Foreskin keratinocyte (primary cell): ENCODE measurements at places on chromosomes 3 and 15.

DNA sequence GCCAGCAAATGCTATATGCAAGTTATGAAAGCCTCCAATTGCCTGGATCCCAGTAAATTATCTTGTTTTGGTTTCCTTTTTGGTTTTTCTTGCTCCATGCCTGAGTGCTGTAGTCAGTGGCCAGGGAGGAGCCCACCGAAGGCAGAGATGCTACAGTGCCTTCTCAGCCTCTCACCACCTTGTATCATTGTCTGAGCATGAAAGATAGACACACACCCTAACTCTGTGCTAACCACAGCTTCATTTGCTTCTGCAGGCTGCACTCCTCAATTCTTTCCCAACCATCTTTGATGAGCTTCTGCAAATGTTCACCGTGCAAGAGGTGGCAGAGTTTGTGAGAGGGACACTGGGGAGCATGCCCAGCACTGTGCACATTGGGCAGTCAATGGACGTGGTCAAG is 114.5 kb upstream of the MANF start:
- no peak for DNase-seq

DNA sequence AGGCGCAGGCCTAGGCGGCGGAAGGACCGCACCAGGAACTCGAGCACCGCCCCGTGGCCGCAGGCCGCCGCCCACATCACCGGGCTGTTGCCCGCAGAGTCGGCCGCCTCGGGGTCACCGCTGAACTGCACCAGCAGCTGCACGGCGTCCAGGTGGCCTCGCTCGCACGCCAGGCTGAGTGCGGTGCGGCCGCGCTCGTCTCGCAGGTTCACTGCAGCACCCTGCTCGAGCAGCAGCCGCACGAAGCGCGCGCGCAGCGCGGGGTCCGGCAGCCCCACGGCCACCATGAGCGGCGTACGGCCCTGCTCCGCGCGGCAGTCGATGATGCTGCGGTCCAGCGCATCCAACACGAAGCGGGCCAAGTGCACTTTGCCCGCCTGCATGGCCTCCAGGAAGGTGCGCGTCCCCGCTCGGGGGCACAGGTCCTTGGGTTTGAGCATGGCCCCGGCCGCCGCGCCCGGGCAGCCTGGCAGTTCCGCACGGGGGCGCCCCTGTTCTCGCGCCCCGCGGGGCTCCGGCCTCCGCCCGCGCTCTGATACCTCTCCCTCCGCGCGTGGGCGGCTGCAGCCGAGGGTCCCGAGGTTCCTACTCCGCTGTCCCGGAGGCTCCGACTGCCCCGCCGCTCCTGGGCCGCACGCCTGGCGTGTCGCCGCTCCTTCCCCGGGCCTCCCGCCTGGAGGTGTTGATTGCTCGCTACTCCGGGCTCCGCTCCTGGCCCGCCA is 556 bp downstream of the ANKRD63 start:
- no peak for DNase-seq

DNA sequence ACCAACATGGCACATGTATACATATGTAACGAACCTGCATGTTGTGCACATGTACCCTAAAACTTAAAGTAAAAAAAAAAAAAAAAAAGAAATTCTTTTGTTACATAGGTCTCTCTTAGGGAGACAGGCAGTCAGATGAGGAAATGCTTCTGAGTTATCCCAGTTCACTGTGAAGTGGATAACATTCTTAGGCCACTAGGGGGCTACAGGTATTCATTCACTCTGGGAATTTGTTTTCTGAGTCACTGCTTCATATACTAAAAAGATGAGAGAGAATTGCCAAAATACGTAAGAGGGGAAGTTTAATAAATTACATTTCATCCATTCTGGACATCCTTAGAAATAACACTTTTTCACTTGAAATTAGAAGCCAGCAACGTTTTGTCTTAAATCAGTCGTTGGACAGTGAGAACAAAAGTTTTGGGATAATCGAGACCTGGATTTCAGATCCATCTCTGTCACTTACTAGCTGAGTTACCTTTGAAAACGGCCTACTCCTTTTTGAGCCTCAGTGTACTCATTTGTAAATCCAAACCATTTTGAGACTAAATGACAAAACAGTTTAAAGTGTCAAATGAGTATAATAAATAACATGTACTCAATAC is 738.4 kb upstream of the ALCAM start:
- DNase-seq = peak; percentile 25

DNA sequence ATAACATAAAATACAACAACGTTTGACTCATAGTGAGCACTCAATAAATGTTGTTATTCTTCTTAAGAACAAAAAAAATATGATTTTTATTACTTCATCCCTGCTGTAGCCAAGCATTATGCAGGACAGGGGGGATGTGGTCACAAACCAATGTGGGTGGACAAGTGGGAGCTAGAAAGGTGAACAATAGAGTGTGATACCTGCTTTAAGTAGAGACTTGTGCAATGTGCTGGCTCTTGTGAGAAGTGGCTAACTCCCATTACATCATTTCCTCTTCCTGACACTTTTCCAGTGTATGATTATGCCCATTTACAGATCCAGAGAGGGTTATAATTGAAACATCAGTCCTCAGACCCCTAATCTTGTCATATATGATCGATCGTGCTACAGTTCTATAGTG is 193.6 kb downstream of the UBE2E2 start:
- DNase-seq = peak; percentile 29

GRCh38 chr15:44261007-44261706 is 27.4 kb upstream of the GOLM2 start:
- DNase-seq = no peak

DNA sequence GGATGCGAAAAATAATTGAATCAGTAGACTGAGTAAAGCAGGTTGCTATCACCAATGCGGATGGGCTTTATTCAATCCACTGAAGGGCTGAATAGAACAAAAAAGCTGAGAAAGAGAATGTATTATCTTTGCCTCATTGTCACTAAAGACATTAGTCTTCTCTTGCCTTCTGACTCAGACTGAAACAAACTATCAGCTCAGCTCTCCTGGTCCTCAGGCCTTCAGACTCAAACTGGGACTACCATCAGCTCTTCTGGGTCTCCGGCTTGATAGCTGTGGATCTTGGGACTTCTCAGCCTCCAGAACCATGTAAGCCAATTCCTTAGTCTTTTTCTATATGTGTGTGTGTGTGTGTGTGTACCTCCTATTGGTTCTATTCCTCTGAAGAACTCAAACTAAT is 12.6 kb downstream of the IFT57 start:
- DNase-seq = no peak

DNA sequence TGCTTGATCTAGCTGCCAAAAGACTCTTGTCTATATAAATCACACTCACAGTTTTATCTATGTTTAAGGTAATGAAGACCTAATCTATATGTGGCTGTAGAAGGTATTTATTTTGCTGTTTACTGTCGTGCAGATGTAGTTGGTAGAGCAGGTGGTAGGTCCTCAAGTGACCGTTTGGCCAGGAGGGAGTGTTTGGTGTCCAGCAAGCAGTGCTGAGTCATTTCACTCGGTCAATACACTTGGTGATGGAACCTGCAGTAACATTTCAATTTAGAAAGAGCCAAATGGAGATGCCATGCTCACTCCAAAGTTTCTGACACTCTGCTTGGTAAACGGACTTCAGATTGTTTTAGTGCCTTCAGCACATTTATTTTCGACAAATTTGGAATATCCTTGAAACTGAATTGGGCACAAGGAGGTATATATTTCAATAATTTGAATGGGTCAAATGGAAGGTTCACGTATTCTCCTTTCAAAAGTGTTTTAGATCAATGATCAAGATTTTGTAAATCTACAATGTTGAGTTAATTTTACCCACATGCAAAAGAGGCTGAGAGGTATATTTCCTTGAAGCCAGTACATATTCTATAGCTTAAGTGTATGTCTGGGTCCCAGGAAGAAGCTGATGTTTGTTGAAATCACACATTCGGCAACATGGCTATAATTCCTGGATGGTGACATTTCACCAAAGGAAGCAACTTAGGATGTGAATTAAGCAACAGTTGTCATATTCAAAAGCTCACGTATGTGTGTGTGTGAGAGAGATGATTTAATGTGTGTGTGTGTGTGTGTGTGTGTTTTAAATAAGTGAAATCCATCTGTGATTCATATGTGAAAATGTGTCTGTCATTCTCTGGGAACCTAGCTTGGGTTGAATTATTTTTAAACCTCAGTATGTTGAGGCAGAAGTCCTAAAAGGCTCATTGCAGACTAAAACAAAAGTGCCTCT is 7.7 kb upstream of the CX3CR1 start:
- DNase-seq = no peak

DNA sequence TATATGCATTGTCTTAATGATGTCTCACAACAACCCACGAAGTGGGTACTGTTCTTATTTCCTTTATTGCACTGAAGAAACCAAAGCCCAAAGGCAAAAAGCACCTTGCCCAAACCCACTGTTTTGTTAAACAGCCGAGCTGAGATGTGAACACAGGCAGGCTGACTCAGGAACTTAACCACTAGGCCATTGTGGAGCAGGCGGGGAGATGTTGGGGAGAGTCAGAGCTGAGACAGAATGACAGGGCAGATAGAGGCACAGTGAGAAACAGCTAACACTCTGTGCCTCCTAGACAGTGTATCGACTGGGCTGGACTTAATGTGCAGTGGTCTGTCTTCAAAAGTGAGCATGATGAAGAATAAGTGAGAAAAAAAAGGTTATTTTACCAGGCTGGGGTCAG is 56.5 kb downstream of the RPLP1 start:
- peak; percentile 12 for DNase-seq

DNA sequence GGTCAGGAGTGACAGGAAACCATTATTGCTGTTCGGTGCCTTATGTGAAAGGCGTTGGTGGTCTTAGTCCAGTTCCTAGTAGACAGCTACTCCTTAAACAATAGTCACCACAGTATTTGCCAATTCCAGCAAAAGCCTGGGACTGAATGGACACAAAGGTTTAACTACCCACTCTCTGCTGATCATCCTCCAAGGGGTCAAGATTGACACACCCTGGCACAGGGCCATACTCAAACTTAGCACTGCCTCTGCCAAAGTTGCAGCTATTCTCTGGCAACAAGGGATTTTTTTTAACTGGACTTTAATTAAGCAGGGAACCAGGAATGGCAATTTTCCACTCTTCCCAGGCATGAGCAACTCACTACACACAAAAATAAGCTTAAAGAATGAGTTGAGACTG is 193.9 kb downstream of the NLGN1 start:
- DNase-seq = no peak

DNA sequence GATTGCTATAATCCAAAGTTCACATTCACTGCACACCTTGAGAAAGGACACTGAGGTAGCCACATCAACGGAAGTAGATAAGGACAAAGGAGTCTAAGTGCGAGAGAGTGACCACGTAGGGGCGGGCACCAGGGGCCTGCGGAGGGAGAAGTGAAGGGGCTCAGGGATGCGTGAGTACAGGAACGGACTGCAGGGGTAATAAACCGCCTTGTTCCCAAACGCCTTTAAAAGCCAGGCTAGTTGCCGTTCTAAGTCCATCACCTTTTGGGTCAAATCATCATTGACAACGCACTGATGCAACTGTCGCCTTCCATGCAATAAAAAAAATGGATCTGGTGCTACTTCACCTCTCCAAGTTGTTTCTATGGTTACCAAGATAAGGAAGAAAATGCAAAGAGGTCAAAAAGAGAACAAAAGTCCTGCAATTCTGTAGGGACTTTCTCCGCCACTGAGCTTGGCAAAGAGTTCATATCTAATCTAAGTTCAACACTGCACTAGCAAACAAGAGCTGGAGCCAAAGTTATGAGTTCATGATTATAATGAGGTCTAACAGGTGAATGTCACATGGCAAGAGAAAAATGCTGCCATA is 32.6 kb upstream of the ATP11B start:
- no peak for DNase-seq

- peak; percentile 88 for DNase-seq
Observed at GRCh38 chr15:30065025-30065801, 17.5 kb upstream of the GOLGA8J start.

- DNase-seq = no peak
Observed at GRCh38 chr3:124174476-124174875, 182.6 kb upstream of the ROPN1 start.

DNA sequence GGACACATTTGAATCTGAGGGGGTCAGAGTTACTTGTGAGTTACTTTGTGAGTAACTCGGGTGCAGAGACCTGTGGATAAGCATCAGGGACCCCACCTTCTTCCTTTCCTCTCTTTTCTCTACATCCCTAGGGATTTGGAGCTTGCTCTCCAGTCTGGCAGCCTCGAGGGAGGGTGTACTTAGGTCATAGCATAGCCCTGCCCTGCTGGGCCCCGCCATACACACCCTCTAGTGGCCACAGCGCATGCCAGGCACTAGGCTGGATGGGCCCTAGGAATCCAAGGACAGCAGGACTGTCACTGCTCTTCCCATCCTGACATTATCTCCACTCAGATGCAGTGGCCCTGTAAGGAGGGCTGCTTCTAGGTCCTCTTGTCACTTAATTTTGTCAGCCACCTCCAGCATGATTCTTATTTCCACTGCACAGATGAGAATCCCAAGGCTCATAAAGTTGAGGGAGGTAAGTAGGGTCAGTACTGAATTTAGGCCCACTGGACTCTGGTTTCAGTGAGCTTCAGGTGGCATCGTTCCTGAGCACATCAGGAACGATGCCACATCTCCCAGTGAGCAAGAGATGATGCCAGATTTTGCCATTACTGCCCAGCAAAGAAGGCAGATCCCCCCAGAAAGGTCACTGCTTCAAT is 3.6 kb upstream of the SMAD6 start:
- peak; percentile 27 for DNase-seq

GRCh38 chr15:75061272-75061671 is 37.9 kb downstream of the PPCDC start:
- DNase-seq = no peak

DNA sequence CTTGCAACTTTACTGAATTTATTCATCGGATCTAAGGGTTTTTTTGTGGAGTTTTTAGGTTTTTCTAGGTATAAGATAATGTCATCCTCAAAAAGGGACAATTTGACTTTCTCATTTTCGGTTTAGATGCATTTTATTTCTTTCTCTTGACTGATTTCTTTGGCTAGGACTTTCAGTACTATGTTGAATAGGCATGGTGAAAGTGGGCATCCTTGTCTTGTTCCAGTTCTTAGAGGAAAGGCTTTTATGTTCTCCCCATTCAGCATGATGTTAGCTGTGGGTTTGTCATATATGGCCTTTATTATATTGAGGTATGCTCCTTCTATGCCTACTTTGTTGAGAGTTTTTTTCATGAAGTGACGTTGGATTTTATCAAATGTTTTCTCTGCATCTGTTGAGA is 106.7 kb downstream of the FAM43A start:
- no peak for DNase-seq

GRCh38 chr3:185645596-185646381 is 59.7 kb downstream of the SENP2 start:
- no peak for DNase-seq

DNA sequence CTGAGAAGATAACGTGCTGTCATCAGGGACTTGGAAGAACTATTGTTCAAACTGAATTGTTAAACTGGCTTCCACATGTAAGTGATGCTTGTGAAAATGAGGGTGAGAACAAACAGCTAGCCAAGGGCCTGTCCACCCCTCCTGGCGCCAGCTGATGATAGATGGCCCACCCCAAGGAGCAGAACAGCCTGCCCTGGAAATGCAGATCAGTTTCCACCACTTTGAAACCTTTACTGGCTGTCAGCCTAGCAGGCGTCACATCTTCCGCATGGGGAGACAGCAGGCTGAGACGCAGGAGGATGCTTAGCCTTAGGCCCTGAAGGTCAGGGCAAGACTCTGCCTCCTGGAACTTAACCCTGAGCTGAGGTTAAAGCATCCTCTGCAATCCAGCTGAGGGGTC is 6.4 kb upstream of the SLC51B start:
- no peak for DNase-seq
